ENCODE measurements at places on chromosomes 1 and 21. TPM values are rescaled to one million over a fixed set of nuclear protein-coding genes. Genes with fewer than 3 reads are reported as not detected.

The RGS7 gene
- not detected for total RNA-seq

The ATF6 gene
- total RNA-seq: 19.3 TPM

The BTBD19 gene
- total RNA-seq: 8.7 TPM

The ARMH1 gene
- 21.2 TPM for total RNA-seq

The HSD3B1 gene
- total RNA-seq: not detected

The PPM1J gene
- not detected for total RNA-seq
